ENCODE measurements at places on chromosomes 5 and 9.

DNA sequence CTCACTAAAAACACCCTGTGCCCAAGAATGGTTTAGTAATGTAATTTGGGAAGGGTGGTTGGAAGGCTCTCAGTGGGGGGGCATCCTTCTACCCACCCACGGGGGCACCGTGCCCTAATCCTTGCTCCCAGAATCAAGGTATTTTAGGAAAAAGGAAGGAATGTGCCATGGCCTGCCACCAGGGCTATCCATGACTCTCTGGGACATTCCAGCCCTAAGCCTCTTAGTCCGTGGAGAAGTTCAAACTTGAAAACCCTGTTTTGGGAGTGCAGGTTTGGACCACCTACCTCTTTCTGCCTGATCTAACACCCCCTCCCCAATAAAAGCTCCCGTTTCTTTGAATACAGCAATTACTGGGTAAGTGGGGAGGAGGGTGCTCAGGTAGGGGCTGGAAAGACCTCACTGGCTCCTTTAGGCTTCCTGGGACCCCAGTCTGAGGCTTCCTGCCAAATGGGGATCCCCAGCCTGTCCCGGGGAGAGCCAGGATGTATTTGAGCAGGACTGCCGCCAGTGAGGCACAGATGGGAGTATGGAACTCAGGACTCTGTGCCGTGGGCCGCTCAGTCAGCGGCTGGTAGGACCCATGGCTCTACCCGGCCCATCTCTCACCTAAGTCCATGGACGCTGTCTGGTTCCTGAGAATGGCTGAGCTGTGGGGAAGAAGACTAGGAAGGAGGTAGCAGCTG, 3.6 kb upstream of the PITX1 start:
- no peak for DNase-seq

DNA sequence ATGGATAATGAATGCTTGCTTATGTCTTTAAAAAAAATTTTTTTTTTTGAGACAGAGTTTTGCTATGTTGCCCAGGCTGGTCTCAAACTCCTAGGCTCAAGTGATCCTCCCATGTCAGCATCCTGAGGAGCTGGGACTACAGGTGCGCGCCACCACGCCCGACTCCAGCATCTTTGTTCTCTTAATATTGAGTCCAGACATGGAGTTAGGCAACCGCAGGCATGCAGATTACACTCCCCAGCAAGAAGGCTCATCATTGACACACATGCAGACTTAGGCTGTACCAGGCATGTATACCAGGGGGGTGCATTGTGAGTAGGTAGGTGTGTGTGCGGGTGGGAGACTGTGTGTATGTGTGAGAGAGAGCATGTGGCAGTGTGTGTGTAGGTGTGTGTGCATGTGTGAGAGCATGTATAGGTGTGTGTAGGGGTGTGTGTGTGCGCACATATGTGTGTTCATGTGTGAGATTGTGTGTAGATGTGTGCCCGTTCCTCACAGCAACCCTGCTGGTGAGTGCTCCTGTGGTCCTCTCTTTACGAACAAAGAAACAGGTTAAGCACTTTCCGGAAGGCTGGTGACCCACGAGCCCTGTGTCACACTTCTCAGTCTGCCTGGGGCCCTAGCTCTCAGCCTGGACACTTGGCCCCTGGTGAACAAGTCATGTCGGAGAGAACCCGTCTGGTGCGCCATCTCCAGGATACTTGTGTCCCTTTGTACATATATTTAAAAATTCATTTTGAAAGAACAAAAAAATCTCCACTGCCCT, 6.2 kb downstream of the OBP2B start:
- DNase-seq = no peak

DNA sequence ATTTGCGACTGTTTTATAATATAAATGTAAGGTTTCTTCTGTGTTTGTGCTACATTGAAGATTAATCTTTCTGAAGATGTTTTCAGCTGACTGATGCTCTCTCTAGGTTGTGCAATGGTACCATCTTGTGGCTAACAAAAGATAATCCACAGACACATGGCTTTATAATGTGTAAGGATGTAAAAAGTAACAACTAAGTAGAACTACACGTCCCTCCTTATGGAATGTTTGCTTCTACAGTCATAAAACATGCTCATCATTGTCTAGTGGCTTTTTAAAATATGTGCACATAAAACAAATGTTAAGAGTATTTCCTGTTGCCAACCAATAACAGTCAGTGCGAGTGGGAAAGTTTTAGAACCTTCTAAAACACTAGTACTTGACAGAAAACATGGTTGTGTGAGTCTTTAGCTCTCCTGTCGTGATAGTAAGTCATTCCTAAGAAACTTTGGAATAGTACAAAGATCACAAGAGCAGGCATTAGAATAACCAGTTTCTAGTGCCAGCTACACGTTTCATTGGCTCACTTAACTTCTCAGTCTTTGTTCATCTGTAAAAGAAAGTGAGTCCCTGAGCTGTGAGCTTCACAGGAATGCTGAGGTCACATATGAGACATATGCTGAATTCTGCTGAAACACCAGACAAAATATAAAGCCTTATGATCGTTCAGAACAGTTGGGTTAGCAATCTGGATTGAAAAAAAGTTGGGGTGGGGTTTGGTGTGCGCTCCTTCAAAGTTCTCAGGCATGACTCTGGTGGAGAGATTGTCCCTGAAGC, 75.7 kb upstream of the GLIS3 start:
- DNase-seq = no peak

- no peak for DNase-seq
These were observed 235.1 kb upstream of the TUT7 start for GRCh38 chr9:86589273-86589672.

GRCh38 chr5:67536866-67537265, 340.3 kb upstream of the CD180 start:
- no peak for DNase-seq

DNA sequence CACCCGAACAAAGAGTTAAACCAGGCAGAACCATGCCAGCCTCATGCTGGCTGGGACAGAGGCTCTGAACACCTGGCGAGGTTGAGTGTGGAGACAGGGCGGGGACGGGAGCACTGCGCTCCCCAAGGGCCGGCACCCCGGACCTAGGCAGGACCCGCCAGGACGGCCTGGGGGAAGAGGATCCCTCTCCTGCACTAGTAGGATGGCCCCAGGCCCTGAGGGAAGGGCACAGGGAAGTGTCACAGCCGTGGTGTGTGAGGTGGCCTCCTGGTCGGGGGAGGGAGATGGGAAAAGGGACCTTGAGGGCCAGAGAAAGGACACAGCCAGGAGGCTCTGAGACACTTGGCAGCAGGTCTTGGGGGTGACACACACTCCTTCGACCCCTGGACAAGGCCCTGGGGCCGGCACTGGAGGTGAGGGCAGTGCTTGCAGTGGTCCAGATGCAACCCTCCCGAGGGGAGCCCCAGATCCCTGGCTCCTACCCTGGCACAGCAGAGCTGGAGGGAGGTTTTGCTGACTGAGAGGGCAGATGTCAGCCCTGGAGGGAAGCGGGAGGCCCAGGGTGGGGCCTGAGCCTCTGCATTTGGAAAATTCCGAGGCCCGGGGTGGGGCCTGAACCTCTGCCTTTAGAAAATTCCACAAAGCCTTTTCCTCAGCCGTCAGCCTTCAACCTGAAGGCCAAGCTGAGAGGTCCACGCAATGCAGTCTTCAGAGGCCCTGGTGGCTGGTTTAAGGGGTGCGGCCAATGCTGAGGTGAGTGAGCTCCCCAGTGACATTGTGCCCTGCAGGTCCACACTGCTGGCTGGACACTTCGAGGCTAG, 24.8 kb upstream of the TERT start:
- DNase-seq = no peak

GRCh38 chr5:137113939-137114338, 385.2 kb downstream of the SPOCK1 start:
- DNase-seq = no peak

DNA sequence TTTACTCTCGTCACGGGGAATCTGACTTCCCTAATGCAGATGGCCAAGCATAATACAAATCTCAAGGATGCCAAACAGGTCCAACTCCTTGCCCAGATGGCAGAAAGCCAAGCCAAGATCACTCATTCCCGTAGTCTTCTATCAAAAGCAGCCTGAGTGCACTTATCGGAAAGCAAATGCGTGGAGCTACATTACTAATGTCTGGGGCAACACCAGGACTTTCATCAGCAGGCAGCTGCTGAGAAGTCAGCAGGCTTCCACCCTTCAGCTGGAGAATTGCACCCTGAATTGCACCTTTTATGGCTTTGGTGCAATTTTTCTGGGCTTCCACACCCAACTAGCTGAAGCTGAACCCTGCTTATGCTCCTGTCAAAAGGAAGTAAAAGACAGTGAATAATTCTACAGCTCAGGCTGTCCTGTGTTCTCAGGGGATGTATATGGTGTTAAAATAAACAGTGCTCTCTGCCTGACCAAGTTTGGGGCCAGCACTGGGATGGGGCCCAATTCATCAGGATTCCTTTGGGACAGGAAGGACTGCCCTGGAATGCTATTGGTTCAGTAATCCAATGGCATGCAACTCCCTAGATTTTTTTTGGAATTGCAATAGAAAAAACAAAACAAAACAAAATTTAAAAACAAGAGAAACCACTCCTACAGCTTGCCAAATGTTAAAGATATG, 92.6 kb downstream of the DPYSL3 start:
- no peak for DNase-seq

DNA sequence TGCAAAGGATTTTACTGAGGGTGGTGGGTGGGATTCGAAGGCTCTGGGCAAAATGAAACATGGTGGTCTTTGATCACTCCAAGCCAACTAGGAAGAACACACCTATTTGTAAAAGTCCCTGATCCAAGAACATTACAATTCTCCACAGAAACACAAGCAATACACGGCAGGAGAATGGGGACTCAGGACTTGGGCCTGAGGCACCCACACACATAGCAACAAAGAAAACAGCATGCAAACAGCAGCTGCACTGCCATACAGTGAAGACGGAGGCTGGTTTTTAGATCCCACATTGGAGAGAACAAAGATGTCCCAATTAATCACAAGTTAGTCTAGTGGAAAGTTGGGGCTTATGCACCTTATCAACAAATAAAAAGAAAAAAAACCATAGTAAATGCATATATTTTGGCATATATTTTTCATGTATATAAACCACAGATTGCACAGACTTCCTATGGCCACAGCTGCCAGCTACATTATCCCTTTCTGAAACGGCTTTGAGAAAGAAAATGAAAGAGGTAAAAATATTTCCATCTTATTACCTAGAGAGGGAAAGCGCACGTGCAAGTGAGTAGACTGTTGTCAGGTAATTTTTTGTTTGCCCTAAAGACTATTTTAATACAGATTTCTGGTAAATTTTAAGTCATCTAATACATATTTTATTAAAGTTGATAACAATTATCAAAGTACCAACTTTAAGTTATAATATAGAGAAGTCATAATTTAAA, 410.9 kb downstream of the BNC2 start:
- DNase-seq = no peak

GRCh38 chr9:116765011-116765410, 77.9 kb downstream of the TRIM32 start:
- DNase-seq = no peak

- no peak for DNase-seq
These were observed 8.0 kb downstream of the PDLIM4 start for GRCh38 chr5:132265336-132266030.

DNA sequence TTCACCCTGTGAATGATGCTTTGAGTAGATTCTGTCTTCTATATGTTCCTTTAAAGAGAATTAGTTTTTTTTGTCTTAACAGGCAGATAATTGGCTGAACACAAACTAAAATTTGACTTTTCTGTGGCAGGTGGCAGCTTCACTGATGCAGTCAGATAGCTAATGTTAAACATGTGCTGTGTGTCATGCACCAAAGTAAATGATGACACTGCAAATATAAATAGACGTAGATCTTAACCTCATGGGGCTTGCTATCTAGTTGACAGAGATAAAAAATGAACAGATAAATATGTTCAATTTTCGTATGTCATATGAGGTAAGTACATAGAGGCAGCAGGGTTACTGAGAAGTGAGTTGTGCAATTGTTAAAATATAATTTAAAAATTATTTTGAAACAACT, 82.7 kb downstream of the PARP8 start:
- DNase-seq = no peak

- DNase-seq = no peak
These were observed 183.5 kb upstream of the ACO1 start for GRCh38 chr9:32200896-32201295.

- no peak for DNase-seq
These were observed 259.1 kb upstream of the DAPK1 start for GRCh38 chr9:87238545-87238944.

- no peak for DNase-seq
These were observed 73.0 kb downstream of the EHMT1 start for GRCh38 chr9:137691646-137692351.

GRCh38 chr5:155193483-155194107, 180.0 kb downstream of the KIF4B start:
- DNase-seq = no peak

DNA sequence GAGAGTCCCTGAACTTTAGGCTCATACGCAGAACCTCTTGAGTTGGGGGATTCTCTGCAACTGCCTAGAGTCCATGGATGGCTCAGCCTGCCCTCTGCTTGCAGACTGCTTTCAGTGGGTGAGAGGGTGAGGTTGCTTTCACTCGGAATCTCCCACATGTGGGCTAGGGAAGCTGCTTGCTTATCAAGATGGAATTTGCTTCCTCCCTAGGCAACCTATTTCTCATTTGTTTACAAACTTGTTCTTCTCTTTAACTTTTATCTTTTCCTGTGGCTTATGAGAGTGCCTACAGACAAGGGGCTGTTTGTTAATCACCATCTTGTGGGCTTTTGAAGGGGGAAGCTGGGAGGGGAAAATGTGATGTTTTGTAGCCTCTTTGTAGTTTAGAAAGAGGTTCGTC, 10.0 kb downstream of the TLE4 start:
- DNase-seq = no peak

- DNase-seq = no peak
These were observed 267.7 kb downstream of the GADD45G start for GRCh38 chr9:89872426-89872912.

- DNase-seq = no peak
These were observed 29.1 kb downstream of the P4HA2 start for GRCh38 chr5:132198571-132198970.

DNA sequence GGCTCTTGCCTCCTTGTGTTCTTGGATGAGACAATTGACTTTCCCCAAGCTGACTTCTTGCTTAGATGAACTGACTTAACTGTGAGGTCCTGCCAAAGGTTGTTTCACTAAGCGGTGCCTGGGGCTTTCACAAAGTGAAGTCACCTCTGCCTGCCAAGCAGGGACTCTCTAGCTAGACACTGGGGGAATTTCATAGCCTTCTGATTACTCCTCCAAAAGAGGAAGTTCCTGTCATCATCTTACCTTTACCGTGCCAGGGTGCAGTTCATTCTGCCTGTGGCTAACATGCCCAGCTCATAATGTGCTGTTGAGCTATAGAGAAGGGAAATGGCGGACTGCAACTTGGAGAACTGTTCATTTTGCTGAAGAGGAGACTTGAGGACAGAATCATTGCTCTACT, 472.0 kb upstream of the WWC1 start:
- no peak for DNase-seq

DNA sequence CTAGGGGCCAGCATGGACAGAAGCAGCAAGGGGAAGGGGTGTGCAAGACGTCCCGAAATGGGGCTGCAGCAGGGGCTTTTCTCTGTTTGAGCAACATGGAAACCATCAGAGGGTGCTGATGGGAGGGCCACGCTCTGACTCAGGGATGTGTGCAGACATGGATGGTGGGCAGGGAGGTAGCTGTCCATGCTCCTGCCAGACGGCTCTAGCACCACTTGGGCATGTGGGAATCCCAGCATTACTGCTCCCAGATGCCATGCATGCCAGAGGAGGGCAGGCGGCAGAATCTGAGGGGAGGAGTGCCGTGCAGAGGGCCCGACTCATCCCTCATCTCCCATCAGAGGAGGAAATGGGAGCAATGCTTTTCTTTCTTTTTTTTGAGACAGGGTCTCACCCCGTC, 45.6 kb upstream of the SLC25A51 start:
- DNase-seq = no peak

All from stimulated activated CD4-positive, alpha-beta T cell treated with anti-CD3 and anti-CD28 coated beads, Interleukin-1b, Interleukin-23, amount 100 ng/mL, for 24 hours (primary cell).